ENCODE measurements at places on chromosomes 12 and 14.

DNA sequence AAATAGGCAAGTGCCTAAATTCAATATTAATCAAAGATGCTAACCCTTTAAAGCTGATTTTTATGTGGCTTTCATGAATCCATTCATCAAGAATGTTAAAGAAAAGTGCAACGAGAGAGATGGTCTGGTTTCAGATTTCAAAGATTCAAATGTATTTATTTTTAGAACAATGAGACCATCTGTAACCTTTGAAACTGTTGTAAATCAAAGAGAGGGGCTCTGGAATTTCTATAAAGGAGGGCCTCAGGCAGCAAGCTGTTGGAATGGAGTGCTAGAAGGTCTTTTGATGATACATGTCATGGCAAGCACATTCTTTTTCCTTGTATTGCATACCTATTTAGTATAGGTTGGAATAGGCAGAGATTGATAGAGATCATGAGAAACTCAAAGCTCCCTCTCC, 433.0 kb downstream of the LRIG3 start:
- DNase-seq, result no peak

DNA sequence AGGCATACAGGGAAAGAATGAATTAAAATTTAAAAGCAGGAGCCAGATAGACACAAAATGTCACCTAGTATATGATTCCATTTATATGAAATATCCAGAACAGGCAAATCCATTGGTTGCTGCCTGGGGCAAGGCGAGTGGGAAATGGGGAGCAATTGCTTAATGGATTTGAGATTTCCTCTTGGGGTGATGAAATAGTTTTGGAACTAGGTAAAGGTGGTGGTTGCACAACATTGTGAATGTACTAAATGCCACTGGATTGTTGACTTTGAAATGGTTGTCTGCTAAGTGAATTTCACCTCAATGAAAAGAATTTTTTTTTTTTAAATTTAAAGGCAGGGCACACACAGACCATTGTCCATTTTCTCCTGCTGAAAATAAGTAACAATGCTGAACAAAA, 61.9 kb downstream of the ABCC9 start:
- no peak for DNase-seq

- DNase-seq, result no peak
Observed at GRCh38 chr14:70029296-70030132, 150.3 kb downstream of the SMOC1 start.

DNA sequence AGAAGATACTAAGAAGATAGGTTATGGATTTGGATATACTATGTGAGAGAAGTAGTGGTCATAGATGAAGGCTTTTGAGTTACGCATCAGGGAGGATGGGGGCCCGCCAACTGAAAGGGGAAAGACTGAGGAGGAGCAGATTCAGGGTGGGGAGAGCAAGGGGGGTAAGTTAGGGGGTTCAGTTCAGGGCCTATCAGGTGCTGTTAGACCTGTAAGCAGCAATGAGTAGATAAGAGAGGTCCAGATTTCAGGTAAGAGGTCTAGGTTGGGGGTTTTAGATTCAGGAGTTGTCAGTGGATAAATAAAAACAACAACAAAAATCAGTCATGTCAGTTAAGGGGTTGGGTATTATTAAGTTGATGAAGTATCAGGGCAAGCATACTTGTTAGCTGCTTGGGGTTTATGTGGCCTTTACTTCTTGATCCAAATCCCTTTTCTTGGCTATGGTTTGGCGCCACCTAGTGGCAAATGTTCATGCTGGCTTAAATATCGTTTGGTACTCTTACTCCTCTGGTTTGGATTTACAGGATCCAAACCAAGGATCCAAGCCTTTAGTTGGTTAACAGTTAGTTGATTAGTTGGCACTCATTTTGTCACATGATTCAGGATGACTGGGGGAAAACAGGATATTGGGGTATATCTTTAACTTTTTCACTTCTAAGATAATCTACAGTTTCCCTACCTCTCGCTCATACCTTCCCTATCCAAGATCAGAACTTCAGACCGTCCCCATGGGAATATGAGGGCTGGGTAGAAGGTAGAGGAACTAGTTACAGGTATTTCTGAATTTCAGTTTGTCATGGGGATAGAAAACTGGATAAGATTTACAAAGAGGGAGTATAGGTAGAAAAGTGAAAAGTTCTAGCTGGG, 65.1 kb downstream of the PCNX1 start:
- peak; percentile 62 for DNase-seq

GRCh38 chr12:125650587-125650986, 585.4 kb downstream of the AACS start:
- DNase-seq, result no peak

DNA sequence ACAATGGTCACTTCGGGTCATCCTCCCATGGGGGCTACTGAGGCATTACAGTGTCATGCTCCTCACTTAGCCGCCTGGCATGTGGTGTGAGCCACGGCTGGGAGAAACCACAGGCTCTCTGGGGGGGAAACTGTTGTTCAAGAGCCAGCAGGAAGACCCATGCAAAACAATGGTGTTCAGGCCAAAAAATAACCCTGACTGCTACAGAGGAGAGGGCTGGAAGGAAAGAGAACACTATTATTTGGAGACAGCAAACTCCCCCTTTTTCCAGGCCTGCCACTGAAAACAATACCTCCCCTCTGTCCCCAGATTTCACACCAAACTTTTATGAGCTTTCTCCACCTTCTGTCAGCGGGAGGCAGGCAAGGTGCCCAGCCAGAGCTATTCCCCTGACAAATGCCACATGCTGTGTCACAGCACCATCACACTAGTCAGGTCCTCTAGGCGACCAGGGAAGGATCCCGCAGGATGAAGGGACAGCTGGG, 83.7 kb downstream of the CHGA start:
- no peak for DNase-seq

- DNase-seq, result peak; percentile 67
Observed at GRCh38 chr14:23034498-23035302, at the start of gene PSMB5. PSMB5 (minus strand) TSS chr14:23034900; CDS start chr14:23034881, 19 bp downstream.

GRCh38 chr14:102370305-102370809, 7.6 kb downstream of the TECPR2 start:
- no peak for DNase-seq

DNA sequence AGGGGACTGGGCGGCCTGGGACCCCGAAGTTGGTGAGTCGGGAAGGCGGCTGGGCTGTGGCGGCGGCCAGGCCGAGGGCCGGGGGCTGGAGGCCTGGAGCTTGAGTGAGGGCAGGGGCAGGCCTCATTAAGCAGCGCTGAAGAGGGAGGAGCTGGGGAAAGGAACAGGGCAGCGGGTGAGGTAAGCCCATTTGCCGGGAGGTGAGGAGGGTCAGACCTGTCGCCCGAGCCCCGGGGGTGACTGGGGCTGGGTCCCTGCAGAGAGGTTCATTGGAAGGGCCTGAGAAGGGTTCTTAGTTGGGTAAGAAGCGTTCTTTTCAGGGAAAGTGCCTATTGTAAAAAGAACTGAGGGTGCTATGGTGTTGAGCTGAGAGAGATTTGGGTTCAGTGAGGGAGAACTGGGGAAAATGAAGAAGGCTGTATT, 441 bp downstream of the RAB5B start:
- DNase-seq, result no peak

GRCh38 chr12:92124689-92125029, 21.0 kb downstream of the BTG1 start:
- DNase-seq, result no peak

- DNase-seq, result no peak
Observed at GRCh38 chr14:96039633-96040311, 610 bp downstream of the C14orf132 start.

GRCh38 chr14:81144824-81145603, 75.7 kb downstream of the GTF2A1 start:
- DNase-seq, result no peak

GRCh38 chr14:63760014-63760413, 32.1 kb upstream of the SGPP1 start:
- DNase-seq, result no peak

DNA sequence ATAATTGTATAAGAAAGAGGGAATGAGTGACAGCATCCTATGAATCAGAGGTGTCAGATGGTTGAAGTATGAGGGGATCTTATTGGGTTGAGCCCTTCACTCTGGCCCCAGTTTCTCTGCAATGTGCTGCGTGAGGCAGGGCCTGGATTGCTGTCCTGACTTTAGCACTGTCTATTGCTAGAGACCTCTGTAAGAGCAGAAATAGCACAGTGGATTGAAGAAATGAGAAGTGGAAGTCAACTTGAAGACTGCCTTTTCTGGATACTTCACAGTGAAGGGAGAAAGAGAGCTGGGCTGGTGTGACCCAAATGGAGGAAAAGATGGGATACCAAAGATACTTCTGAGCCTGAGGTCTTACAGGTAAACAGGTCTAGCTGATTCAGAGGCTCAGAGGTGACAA, 5.8 kb downstream of the ASCL4 start:
- no peak for DNase-seq

GRCh38 chr14:88825503-88825902, 1.1 kb downstream of the TTC8 start:
- DNase-seq, result no peak

DNA sequence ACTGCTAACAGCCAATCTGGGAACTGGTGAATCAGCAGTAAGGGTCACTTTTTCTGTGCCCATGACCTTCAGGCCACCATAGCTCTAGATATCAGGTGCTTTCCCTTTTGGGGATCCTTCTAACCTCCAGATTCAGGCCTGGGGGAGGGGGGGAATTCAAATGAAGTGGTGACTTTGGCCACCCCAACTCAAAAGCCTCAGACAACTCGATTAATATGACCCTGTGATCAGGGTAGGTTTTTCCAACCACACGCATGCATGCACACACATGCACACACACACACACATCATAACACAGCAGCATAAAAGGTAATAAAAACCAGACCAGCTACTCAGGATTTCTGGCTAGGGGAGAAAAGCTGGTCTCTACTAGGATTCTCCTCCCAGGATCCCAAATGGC, 5.3 kb downstream of the TBX3 start:
- no peak for DNase-seq
